ENCODE measurements at places on chromosomes 12 and 14. TPM values are rescaled to one million over a fixed set of nuclear protein-coding genes. Genes with fewer than 3 reads are reported as not detected.
A peak's percentile ranks its signal among the peaks of the same experiment; 100 is the strongest.

Gene ETFBKMT
- total RNA-seq, result 2.9 TPM

Gene ANO4
- 0.41 TPM for total RNA-seq

GRCh38 chr14:86086962-86087361 lies 557.0 kb downstream of the FLRT2 start:
- DNase-seq, result no peak

Gene GALNT9
- 3.5 TPM for total RNA-seq

DNA sequence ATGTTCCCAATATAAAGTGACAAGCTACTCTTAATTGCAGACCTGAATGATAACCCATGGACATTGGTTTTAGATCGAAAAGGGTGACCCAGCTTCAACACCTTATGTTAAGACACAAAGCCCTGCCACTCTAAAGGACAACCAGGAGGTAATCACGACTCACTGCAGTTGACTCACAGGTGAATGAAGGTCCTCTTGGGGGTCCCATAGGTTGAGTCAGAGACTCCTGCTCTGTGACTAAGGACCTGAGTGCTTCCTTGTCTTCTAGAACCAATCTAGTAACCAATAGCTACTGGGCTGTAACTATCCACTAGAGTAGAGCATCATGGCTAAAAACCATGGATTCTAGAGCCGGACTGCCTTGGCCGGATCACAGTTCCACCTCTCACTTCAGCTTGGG lies 73.8 kb downstream of the KCNK10 start:
- DNase-seq, result no peak

DNA sequence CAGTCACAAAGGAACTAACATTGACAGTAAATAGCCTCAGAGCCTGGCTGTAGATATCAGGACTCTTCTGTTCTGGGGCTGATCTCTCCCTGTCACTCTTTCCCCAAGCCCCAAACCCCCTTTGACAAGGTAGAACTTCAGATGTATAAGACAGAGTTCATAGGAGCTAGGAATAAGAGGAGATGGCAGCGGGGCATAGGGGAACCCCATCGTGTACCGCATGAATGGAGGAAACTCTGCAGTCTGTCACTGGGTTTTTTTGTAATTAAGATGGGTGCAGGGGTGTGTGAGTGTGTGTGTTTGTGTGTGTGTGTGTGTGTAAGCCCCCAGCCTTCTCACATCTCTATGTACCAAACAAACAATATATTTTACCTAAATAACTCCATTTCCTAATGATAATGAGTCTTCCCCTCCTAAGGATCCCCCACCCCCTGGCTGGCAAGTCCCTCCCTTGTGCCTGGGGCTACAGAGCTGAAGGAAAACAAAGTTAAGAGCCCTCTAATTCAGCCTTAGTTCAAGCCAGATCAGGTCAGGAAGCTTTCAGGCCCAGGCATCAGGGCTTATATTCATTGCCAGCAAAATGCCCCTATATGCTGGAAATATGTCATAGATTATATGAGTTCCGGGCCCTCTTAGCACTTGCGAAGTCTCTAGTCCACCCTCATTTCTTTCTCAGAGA lies 9.1 kb upstream of the HOXC4 start:
- DNase-seq, result no peak

- peak; percentile 40 for DNase-seq
Observed at GRCh38 chr12:128852026-128852698, 1.1 kb upstream of the GLT1D1 start.

Gene MANSC4
- total RNA-seq, result not detected

GRCh38 chr12:107145397-107145796 lies 52.0 kb upstream of the CRY1 start:
- no peak for DNase-seq

Gene AGAP2
- 0.82 TPM for total RNA-seq

DNA sequence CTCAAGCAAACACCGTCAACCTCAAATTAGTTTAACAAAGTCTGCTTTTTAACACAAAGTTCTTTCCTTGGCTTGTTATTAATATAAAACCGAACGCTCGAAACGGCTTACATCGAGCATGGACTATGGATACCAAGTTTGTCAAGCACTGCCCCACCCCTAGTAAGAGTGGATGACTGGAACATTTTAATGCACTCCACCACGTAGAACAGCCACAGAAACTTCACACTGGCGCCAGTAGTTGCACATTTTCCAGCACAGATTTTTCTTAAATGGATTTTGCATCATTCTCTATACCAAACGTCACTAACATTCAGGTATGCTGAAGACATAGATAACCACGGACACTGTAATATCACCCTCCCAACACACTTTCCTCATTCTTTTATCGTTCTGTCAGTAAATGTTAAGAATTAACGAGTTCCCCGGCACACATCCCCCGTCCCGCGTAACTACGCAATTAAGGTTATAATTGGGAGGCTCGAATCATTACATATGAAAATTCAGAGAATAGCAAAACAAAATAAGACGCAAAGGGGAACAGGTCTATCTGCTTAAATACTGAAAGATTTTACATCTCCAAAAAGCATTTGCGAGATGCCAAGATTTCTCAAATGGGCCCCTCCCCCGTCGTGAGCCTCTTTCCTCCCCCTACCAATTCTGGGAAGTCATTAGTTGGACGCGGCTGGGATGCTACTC lies 990 bp downstream of the FERMT2 start:
- no peak for DNase-seq

- DNase-seq, result no peak
Observed at GRCh38 chr12:29759950-29760349, 23.8 kb downstream of the TMTC1 start.

Gene VPS29
- total RNA-seq, result 156 TPM

Gene ERH
- total RNA-seq, result 104 TPM

GRCh38 chr12:104686196-104686595 lies 229.4 kb downstream of the CHST11 start:
- DNase-seq, result no peak

GRCh38 chr14:80865565-80865964 lies 76.0 kb downstream of the CEP128 start:
- no peak for DNase-seq

Gene TMEM52B
- not detected for total RNA-seq

- no peak for DNase-seq
Observed at GRCh38 chr12:54479421-54479820, 6.0 kb upstream of the GTSF1 start.

Gene NEMP1
- 11.8 TPM for total RNA-seq

GRCh38 chr12:121217761-121218160 lies 7.8 kb downstream of the P2RX4 start:
- no peak for DNase-seq

- DNase-seq, result no peak
Observed at GRCh38 chr12:14048941-14049545, 67.6 kb upstream of the GRIN2B start.

Gene ZNF410
- 55.3 TPM for total RNA-seq

Gene PAWR
- 53.5 TPM for total RNA-seq

DNA sequence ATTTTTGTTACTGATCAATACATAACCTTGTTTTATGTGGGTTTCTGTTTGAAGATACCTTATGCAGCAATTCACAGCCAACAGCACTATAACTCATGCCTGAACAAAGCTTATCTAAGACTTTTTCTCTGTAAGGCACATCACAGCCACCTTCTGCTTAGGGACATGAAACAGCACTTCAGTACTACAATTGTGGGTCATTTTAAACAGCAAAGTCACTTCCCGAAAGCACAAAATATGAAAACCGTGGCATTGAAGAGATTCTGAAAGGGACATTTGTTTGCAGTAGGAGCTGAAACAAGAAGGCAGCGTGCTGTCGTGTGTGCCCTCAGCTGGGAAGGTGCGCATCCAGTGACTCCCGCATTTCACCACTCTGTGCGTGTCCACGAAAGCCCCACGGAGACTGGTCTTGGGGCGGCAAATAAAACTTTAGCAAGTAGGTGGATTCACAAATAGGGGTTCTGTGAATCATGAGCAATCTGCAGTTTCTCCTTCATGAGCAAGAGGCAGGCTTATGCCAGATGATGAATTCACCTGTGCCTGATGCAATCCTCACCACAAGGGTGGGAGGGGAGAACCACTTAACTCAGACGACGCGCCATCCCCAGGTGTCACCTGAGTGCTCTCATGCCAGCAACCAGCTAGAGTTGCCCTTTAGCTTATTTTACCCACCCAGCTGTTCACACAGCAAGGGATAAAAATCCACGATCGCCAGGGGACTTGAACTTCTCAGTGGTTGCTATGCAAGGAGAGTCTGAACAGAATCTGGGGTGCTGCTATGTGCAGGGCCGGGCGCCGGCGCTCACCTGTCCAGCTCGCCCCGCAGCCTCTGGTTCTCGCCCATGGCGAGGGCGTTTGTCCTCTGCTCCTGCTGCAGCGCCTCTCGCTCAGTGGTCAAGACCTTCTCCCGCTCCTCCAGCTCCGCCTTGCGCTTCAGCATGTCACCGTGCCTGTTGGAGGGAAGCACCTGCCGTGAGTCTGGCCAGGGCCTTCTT lies 54.9 kb upstream of the GPR68 start:
- DNase-seq, result no peak

Gene GYS2
- total RNA-seq, result not detected

DNA sequence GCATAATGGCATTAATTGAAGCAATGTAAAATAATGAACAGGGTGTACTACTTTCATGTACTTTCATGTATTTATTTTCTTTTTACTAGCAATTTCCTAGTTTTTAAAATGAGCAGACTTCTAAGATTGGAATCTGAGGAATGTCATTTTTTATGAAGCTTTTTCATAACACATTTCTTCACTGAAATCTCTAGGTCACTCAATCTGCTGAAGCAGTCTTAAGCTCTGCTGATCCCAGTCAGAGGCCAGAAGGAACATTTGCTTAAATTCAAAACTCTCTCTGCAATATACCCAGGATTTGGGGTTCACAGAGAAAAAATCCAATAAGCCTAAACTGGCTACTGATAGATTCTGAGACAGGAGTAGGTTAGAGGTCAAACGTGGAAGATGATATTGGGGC lies 73.6 kb upstream of the CNTN1 start:
- DNase-seq, result no peak

Gene PPP1R1A
- 17.5 TPM for total RNA-seq

Gene KLRC4
- total RNA-seq, result not detected

Gene LRTM2
- total RNA-seq, result not detected

- no peak for DNase-seq
Observed at GRCh38 chr12:101231636-101232035, 21.6 kb upstream of the SLC5A8 start.

- DNase-seq, result no peak
Observed at GRCh38 chr12:89951694-89952060, 243.0 kb upstream of the ATP2B1 start.

Gene SIX6
- total RNA-seq, result not detected

Gene CCDC184
- 1.7 TPM for total RNA-seq

GRCh38 chr12:40015345-40015744 lies 90.5 kb downstream of the SLC2A13 start:
- DNase-seq, result no peak

DNA sequence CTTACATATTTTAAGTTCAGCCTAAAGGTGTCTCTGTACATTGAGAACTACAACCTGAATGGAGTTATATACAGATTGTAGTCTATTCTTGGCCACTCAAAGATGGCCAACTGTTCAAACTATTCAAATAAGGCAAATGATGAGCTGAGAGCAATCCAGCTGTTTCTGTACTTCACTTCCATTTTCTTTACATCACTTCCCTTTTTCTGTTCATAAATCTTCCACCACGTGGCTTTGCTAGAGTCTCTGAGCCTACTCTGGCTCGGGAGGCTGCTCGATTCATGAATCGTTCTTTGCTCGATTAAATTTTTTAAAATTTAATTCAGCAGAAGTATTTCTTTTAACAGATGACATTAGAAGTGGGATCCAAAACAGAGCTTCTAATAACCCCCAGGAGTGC lies 879.7 kb downstream of the GALC start:
- no peak for DNase-seq

- DNase-seq, result no peak
Observed at GRCh38 chr12:120554678-120555077, 20.5 kb downstream of the RNF10 start.

DNA sequence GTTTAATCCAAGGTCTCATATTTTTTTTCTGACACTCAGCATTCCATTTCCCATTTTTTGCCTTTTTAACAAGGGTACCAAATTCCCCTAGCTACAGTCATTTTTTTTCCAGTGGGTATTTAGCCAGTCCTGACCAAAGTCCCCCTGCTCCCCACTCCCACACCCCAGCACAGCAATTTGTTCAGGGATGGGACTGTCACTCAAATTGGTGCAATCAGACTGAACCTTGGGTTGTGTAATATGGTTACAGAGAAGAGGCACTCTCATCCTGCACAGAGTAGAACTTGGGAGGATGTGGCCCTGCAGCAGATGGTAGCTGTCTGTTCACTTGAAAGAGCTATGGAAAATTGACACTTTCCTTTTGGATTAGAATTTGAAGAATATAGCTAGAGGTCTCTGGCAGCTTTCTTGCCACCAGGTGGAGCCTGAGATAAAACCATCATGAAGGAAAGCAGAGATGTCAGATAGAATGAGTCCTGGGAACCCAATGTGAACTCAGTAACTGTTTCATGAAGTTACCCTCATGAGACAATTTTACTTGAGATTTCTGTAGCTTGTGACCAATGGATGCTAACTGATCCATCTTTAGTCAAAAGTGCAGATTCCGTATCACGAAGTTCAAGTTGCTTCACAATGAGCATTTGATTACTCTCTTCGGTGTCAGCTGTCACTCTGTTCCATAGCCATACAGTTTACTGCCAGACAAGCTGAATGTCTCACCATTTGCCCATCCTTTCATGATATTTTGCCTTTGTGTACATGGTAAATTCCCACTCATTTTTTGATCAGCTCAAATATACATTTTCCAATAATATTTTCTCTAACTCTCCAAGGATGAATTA lies 394.0 kb upstream of the SYT1 start:
- no peak for DNase-seq

GRCh38 chr14:56490379-56490778 lies 89.2 kb upstream of the TMEM260 start:
- DNase-seq, result no peak

DNA sequence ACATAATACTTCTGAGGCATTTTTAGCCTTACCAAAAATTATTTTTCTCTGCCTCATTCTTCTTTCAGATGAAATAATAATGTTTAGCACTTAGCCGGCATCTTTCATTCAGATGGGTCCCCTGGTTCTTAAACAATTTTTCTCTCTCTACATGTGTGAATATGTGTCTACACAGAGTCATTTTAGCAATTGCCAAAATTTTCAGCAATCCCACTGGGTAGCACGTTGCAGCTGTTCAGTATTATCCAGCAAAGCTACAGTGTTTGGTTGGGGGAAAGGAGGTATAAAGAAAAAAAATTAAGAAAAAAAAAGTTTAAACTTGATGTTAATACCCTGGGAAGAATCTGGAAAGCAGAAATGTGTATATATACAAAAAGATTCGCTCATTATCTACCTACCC lies 160.5 kb upstream of the TRHDE start:
- DNase-seq, result no peak

DNA sequence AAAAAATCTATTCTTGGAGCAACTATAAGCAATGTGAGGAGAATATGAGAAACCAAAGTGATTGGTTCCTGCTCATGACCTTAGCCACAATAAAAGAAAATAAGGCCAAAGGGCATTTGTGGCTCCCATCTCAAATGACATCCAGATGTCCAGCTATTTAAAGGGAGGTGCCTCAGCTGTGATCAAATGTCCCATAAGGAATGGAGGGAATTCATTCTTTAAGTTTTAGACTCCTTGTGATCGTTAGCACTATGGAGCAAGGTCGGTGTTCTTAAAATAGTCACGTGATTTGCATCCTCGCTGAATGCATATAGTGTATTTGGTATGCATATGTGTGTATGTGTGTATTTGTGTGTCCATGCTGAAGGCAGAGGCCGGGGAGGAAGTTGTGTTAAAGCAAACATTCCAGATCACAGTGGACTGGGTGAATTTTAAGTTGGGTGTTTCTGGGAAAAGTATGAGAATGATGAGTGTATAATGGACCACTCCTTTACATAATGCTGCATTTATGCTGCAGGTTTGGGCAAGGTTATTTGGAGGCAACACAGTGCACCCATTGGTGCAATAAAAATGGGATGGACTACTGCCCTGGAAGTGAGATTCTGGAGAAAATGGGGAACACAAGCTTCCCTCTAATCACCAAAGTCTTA lies 5.6 kb upstream of the E2F7 start:
- DNase-seq, result no peak

Gene KRT74
- total RNA-seq, result not detected
